Hematopoietic multipotent progenitor cell treated with erythropoietin and hydrocortisone succinate and interleukin-3 and kit ligand, for 17 days (in vitro differentiated cells): ENCODE measurements at places on chromosomes 5 and 9.

- no peak for DNase-seq
These were observed 22.1 kb downstream of the MRRF start for GRCh38 chr9:122286764-122287163.

- no peak for DNase-seq
These were observed 78.0 kb upstream of the HRH2 start for GRCh38 chr5:175579742-175580432.

DNA sequence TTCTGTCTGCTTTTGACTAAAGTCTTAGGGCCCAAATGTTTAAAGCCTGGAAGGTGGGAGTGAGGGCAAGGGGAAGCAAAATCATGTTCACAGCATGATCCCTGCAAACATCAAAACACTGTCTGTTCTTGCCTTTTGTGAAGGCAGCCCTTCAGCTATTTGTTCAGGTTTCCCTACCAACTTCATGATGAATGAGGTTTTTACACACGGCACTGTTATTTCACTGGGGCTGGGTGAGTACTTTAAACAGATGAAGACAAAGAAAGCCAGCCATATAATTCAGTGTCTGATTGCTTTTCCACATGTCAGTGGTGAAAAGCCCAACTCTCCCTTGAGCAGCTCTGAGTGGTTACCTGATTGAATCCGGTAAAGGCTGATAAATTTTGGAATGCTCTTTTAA is 224.7 kb upstream of the GRAMD2B start:
- no peak for DNase-seq

DNA sequence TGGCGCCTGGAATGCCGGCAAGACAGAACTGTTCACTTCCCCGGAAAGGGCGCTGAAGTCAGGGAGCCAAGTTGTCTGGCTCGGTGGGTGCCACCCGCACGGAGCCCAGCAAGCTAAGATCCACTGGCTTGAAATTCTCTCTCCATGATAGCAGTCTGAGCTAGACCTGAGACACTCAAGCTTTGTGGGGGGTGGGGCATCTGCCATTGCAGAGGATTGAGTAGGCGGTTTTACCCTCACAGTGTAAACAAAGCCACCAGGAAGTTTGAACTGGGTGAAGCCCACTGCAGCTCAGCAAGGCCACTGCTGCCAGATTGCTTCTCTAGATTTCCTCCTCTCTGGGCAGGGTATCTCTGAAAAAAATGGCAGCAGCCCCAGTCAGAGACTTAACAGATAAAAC is 277.4 kb downstream of the SLCO4C1 start:
- no peak for DNase-seq

- DNase-seq: no peak
These were observed 21.7 kb downstream of the IL33 start for GRCh38 chr9:6237267-6237666.

DNA sequence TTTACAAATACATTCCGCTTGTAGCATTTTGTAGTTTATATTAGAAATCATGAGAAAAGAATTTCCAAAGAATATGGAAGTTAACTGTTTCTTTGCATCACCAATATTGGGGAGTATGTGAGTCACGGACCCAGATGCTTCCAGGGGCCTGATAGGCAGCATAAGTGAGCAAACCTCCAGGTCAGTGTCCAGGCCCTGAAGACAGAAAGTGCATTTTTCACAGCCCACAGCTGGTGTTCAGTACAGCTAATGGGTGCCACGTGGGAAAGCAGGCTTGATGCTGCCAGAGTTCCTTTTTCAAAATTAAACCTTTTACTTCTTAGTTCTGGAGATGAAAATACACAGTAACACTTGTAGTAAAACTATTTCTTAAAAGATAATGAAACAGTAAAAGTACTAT is 454.4 kb upstream of the ACTBL2 start:
- DNase-seq: no peak

GRCh38 chr5:59206132-59206581 is 623.3 kb downstream of the RAB3C start:
- DNase-seq: no peak

GRCh38 chr5:2068531-2068930 is 185.8 kb upstream of the IRX4 start:
- no peak for DNase-seq

DNA sequence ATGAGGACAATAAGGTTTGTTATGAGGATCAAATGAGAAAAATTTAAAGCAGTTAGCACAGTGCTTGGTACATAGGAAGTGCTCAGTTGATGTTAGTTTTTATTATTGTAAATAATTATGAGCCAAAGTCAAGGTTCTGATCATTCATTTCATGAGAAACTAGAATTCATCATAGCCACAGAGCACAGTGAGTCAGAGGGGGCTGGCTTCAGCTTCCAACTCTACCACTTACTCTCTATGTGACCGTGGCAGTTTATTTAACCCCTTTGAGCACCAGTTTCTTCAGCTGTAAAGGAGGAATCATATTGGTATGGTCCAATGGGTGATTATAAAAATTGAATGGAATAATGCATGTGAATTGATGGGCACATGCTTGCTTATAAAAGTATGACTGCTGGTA is 39.4 kb downstream of the KLHL3 start:
- no peak for DNase-seq

DNA sequence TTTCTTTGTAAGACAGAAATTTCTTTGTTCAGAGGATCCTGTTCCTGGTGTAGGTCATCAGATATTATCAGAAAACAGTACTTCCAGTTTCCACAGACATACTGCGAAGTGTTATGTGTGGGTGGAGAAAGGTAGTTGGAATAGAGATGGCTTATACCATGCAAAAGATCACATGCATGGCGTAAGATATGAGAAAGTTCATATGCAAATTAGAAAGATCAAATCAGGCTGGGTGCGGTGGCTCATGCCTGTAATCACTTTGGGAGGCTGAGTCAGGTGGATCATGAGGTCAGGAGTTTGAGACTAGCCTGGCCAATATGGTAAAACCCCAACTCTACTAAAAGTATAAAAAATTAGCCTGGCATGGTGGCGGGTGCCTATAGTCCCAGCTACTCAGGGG is 65.2 kb upstream of the GLIS3 start:
- DNase-seq: no peak

GRCh38 chr5:136143312-136143711 is 10.7 kb downstream of the SMAD5 start:
- no peak for DNase-seq

DNA sequence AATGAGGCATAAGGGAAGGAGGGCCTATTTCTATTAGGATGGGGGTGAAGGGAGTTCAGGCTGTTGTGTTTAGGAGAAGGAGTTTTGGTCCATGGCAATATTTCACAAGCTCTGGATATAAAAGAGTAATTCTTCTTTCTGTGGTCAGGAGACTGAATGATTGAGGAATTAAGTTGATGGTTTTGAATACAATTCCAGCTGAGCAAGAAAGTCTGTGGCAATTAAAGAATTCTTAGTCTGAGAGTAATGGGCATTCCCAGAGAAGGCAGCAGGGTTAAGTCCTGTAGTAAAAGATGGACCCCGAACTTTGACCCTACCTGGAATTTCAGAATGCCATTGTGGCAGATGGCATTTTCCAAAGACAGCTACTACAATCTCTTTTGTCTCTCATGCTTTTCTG is 202.6 kb downstream of the TLE4 start:
- no peak for DNase-seq

GRCh38 chr9:79645110-79645509 is 73.3 kb downstream of the TLE4 start:
- no peak for DNase-seq

- DNase-seq: no peak
These were observed 7.0 kb downstream of the PAM start for GRCh38 chr5:102762095-102762534.

DNA sequence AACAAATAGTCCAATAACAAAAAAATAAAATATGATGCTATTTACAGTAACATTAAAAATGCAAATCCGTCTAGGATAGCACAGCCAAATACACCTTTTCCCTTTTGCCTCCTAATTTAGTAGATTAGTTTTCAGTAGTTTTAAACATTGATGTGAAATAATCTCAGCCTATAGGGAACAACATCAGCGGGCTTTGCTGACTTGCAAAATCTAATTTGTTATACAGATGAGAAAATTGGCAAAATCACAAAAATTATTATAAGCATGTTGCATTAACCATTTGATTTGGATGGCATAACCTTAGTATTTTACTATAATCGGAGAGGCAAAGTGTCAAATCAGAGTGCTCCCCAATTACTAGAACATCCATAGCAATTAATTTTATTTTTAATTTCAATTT is 563.5 kb downstream of the CDH18 start:
- DNase-seq: no peak

- DNase-seq: no peak
These were observed 477.1 kb downstream of the CAAP1 start for GRCh38 chr9:26415528-26415927.

DNA sequence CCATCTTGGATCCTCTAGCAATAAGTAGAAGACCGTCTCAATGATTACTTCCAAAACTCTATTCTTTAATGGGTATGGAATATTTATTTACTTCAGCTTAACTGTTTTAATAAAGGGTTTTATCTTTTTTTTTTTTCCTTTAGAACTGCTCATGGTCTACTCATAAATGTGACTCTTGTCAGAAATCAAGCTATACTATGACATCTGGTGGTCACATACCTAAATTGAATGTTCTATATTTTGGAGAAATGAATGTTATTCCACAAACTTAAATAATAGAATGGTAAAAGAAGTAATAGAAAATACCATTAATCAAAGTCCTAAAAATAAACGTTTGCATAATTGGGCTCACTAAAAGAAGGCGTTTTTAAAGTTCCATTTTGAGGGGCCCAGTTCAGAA is 131.2 kb upstream of the PLCXD3 start:
- no peak for DNase-seq

GRCh38 chr9:18489861-18490260 is 15.9 kb downstream of the ADAMTSL1 start:
- no peak for DNase-seq

GRCh38 chr5:91098541-91098940 is 284.6 kb downstream of the ARRDC3 start:
- DNase-seq: no peak

DNA sequence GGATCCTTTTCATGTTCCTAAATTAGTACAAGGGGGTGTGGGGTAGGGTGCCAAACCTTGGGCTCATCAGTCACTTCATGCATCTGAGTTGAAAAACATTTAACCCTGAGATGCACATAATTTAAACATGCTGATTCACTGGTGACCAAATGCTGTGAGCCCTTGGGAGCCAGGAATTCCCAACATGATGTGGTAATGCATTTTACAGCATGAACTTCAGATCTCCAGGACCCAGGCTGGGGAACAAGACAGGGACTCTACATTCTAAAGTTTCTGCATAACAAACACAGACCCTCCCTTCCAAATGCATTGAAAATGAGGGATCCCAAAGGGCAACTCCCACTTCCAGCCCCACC is 322.2 kb downstream of the NDUFS4 start:
- DNase-seq: no peak

DNA sequence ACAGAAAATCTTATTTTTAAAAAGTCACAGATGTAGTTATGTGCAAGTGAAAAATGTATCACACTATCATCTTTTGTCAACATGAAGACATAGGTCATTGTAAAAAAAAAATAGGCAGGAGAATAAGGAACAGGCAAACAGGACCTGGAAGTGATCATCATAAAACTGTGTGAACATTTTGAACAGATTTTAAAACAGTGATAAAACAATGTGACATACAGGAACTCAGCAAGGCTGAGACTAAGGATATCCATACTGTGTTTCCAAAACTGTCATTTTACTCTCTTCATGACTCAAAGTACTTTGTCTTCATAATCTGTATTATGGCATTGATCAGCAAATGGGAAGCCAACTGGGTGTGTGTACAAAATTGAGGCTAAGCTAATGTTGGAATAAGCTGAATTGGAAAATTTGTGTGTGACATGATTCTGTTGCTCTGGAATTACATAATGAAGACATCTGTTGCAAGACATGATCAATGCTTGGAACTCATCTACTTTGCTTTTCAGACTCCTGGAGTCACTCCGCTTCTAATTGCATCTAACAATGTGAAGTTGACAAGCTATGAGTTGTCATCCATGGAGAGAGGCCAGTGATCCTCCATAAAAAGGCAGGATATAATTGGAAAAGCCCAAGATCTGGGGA is 978.7 kb upstream of the NUDT12 start:
- DNase-seq: no peak

DNA sequence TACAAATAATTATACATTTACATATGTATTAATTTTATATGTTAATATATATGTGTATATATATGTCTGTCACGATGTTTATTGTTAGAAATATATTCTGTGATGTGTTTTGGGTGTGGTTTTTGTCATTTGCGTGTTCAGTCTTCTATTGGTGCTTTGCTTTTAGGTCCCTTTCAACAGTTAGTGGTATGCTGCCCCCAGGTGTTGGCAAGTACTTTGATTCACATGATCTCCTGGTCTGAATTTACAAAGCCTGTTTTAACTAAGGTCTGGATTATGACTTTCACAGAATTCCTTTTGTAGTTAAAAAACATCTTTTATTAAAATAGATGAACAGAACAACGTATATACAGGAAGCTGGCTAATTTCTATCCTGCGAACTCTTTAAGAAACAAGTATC is 271.5 kb downstream of the CCDC171 start:
- no peak for DNase-seq

DNA sequence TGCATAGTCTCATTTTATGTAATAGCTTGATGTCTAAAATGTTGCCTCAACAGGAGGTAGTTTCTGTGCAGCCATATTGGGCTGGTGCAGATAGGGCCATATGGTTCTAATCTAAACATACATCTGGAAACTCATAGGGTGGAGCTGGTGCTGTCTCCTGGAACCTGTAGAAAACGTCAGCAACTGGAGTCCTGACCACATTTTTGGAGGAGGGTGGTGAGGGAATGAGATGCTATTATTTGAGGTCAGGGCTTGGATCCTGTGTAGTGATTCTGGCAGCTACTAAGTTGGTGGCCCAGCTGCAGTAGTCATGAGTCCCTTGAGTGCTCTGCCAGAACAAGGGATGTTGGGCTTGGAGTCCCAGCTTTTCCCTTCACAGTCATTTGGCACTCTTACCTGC is 14.1 kb downstream of the MAN2A1 start:
- DNase-seq: peak; percentile 90

DNA sequence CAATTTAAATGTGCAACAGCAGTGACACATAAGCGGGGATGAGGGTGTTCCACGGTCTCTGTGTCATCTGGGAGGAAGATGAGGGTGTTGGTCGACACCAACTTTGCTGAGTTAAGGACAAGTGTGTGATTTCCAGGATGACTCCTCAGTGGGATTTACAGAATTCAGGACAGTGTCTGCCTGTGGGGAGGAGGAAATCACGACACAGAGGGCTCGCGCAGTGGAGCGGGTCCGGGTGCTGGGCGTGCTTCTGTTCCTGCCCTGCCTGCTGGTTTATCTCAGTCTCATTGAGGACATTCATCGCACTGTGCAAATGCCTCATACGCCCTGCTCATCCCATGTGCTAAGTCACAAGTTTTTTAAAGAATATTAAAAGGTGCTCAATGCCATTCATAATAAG is 73.7 kb upstream of the ADAMTS2 start:
- no peak for DNase-seq

- no peak for DNase-seq
These were observed 50.0 kb downstream of the MCCC2 start for GRCh38 chr5:71637133-71637532.
